NCI-H748 treated with DMSO at 0.1 percent for 48 hours (cell line): ENCODE measurements at places on chromosomes 5 and 9.

GRCh38 chr9:114746591-114747346, 59.1 kb downstream of the TNFSF15 start:
- no peak for DNase-seq

DNA sequence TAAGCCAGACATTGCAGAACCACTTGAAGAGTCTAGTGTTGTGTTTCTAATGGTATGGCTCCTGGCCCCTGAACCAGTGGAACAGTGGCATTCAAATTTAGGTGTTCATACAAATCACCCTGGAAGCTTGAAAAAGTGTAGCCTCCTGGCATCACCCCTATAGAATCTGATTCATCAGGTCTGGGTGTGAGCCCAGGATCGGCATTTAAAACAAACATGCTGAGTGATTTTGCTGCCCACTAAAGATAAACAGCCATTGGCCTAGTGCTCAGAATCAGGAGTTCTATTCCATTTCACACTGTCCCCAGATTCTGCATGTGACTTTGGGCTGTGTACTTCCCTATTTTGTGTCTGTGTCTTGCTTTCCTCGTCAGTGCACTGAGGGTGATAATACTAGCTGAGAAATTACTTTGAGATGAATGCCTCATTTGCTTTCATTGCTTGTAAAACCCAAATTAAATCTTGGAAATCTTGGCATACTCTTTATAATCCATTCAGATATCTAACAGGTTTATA, 241.5 kb upstream of the CLINT1 start:
- no peak for DNase-seq

GRCh38 chr9:94084314-94084713, at the start of gene PTPDC1:
TSS of gene PTPDC1 (plus strand) at chr9:94084464. CDS start at chr9:94084531, 67 bp downstream.
- DNase-seq: no peak

GRCh38 chr5:140555747-140556312, 1.4 kb downstream of the SRA1 start:
- no peak for DNase-seq

- no peak for DNase-seq
Observed at GRCh38 chr9:137412431-137412830, 10.5 kb downstream of the EXD3 start.

- peak; percentile 47 for DNase-seq
Observed at GRCh38 chr5:136424835-136425584, 59.7 kb upstream of the TRPC7 start.

DNA sequence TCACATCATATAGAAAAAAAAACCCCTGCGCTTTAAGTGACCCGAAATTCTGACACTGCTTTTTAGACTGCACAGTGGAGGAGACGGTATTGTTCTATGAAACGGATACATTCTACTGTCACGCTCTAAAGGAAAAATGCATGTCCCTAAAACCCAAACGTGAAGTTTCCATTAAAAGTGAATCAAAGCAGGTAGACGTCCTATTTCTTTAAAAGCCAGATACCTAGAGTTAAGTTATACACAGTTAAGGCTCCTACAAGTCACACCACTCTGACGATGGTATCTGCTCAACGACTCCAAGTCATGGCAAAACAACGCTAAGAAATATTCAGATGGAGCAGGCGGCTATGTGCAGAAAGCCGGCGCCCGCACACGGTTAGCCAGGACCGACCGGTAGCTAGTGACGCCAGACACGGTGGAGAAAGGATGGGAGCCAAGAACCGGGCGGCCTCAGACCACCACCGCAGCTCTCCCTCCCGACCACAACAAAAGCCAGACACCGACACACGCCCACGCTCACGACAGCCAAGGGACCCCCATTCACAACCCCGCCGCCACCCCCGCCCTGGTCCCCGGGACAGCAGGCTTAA, 734 bp downstream of the SKP1 start:
- DNase-seq: peak; percentile 16

DNA sequence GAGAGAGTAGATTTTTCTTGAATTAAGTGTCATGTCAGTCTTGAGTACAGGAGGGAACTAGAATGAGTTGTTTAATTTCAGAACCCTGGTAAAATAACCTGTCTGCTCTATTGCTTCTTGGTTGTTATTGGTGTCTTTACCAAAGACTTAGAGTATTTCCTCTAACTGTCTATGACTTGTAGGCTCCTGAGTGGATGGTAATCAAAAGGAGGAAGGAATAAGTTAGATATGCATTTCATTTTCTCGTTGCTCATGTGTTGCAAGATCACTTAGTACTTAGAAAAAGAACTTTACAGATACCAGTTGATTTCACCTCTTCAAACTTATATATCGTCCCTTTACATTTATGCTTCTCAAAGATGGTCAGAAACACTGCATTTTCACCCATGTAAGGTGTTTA, 31.1 kb downstream of the UHRF2 start:
- DNase-seq: no peak

DNA sequence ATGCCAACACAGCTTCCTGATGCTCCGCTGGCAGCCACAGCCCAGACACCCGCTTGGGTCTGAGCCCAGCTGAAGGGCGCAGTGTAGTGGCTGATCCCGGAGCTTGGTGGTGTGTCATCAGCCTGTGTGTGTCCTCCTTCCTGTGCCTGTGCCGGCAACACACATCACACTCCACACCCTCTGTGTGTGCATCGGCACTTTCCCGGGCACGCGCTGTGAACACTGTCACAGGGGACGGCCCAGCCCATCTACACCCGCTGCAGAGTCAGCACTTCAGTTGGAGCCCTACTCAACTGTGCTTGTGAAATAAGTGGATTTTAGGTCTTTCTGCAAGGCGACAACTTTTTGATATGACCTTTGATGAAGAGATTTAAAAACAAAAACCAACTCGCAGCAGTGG, 189.4 kb downstream of the IRX2 start:
- no peak for DNase-seq

DNA sequence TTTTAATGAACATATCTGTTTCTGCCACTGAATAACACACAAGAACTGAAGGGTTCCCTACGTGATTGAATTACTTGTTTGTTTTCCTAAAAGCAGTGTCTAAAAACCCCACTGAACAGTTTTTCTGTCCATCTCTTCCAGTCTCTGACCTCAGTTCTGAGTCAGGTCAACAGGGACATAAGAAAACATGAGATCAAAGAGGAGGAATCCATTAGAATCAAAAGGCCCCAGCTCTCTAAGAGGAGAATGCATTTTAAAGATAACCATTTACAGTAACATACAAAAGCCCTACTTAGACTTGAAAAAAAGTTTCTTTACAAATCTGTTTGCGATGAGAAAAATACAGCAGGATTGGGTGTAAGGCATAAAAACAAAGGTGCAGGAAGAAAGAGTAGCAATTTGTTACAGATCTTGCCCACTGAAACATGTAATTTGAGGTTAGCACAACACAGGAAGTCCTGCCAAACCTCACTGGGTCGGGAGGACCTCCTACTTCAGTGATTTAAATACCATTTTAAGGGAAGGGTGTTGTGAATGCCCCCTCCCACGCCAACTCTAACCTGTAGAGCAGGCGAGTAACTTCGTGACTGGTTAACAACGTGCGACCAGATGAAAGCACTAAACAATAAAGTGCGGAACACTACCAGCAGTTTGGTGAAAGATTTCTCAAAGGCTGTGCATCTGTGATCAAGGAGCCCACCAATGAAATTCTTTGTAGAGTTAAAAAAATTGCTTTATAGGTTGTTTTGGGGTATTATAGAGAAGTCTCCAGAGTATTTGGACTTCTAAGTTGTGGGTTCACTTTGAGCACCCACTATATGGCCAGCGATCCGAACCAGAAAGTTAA, 1.3 kb downstream of the QSOX2 start:
- DNase-seq: no peak

GRCh38 chr5:146039420-146039819, 66.0 kb downstream of the PLAC8L1 start:
- DNase-seq: no peak

- no peak for DNase-seq
Observed at GRCh38 chr9:5552301-5552700, 42.0 kb downstream of the PDCD1LG2 start.

GRCh38 chr9:4661611-4662010, 483 bp upstream of the PLPP6 start:
- no peak for DNase-seq

- DNase-seq: no peak
Observed at GRCh38 chr5:90585337-90585986, 26.9 kb downstream of the ADGRV1 start.

DNA sequence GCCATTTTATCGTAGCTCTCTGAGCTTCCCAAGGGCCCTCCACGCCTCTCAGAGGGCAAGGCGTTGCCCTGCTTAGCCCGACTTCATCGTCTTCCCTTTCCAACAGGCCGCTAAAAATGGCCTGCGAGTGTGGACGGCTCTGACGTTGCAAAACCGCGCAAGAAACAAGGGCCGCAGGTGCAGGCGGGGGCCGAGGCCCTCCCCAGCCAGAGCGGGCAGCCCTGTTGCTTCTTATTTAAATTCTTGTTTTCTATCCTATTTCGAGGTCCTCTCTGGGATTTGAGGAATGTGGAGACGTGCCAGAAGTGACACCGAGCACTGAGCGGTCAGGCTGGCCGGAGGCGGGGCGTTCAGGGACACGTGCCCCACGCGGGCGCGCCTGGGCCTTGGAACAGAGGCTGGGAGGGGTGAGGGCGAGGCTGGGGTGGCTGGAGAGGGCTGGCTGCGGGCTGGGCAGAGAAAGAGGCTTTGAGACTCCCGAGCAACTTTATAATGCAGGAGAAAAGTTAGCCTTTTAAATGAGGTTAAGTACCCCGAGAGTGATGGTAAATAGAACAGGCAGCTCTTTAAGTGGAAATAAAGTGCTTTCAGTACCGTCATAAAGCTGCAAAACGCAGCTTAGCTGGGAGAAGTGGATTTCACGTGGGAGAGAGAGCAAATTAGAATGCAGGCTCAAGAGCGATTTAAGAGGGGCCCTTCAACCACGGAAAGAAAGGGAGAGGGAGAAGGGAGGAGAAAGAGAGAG, 243.6 kb downstream of the AUH start:
- DNase-seq: no peak

DNA sequence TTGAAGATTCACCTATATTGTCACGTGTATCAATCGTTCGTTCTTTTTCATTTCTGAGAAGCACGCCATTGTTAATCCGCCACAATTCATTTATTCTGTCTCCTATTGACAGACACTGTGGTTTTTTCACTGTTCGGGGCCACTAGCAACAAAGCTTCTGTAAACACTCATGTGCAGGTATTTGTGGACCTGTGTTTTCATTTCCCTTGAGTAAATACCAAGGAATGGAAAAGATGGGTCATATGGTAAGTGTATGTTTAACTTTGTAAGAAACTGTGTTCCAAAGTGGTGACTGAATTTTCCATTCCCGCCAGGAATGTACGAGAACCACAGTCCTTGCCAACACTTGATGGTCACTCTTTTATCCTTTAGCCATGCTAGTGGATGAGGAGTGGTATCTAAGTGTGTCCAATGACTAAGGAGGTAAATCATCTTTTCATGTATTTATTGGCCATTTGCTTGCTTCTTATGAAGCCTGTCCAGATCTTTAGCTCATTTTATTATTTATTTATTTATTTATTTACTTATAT, 10.7 kb downstream of the ABO start:
- no peak for DNase-seq

DNA sequence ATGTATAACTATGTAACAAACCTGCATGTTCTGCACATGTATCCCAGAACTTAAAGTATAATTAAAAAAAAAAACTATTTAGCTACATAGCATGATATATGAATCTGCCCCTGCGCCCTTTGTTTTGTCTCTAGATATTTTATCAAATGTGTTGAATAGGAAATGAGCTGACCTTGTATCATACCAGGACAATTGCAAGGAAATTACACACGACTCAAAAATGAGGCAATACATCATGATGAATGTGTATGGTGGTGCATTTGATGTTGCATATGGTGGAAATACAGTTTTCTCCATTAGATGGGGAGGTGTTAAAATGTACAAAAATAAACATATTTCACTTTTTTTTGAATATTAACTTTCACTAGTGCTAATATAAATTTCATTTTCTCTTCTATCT, 28.6 kb upstream of the CEP78 start:
- DNase-seq: no peak

DNA sequence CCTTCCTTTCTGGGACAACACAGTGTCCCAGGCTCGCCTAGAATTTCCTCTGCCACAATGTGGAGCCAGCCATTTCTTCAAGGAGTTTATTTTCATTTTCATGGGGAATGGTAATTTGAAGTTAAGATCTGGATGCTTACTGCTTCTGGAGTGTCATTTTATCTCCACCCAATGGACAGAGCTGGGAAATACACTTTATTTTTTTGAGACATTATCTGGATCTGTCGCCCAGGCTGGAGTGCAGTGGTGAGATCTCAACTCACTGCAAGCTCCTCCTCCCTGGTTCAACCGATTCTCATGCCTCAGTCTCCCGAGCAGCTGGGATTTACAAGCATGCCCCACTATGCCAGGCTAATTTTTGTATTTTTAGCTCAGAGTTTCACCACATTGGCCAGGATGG, 12.7 kb upstream of the THG1L start:
- peak; percentile 44 for DNase-seq

DNA sequence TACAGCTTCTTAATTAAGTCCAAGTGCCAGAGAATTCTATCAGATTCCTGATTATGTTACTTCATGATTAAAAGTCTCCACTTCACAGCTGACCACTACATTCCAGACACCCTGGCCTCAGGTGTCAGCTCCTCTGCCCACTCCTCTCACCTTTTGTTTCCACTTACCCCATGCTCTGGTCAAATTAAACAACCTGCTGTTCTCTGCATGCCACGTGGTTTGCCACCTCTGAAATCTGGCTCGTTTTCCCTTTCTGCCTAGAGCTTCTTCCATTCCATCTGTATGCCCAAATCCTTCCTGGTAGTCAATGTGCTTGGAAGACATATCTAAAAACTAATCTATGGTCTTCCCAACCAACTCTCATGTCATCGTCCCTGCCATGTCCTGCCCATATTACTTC, 158.6 kb downstream of the ICE1 start:
- no peak for DNase-seq

DNA sequence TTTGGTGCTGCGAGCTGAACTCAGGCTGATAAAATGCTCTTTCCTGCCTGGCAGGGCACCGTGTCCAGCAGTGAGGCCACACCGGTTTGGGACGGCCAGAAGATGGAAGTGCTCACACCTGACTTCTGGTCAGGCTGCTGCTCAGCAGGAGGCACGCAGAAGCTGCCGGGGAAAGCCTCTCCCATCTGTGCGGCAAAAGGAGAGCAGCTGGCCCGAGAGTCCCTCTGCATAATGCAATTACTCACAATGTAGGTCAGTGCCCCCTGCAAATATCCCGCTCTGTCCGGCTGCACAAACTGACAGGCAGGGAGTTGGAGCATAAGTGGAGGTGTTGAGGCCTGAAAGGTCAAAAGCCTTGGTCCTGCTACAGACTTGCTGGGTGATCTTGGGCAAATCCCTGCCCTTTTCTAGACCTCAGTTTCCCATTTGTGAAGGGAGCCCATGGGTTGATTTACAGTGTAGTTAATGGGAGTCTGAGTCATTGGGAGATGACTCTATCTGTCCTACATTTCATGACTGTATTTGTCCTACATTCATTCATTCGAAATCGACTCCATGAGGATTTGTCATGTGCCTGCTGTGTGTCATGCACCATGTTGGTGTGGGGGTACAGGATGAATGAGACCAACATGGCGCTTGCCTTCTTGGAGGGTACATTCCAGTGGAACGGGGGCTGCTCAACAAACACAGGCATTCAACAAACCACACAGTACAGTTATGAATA, 61.8 kb upstream of the TBC1D2 start:
- no peak for DNase-seq
